H54 (cell line): ENCODE measurements at places on chromosomes 12 and 14.

GRCh38 chr14:77243853-77244252, 27.2 kb downstream of the NGB start:
- no peak for DNase-seq

DNA sequence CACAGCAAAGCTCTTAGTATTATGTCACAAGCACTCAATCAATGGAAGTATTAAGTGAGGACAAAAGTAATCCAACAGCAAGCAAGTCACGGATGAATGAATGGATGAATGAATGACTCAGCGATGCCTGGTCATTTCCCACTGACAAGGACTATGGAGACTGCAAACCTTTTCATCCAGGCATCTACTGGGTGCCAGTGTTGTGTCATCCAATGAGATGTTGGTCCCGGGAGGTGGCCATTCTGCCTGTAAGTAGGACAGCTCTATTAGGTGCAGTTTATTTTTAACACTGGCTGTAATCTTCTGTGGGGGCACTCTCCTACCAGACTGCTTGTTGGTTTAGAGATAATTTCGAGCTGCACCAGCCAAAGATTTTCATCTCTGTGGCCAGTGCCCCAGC, 39.4 kb downstream of the STAB2 start:
- peak; percentile 19 for DNase-seq

DNA sequence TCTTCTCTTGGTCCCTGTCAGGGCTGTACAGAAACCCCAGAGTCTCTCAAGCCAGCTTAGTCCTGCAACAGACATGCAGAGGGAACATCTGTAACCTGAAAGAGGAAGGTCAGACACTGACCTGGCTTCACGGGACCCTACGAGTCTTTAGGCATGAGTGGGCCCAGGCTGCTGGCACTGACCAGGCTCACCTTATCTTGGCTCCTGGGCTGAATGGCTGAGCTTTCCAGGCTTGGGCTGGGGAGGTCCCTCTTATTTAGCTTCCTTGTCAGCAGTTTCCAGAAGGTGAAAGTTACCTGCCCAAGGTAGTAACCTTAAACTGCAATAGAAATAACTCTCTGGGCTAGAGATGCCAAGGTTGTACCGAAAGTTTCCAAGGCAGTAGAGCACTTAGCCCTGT, 58.4 kb upstream of the FUT8 start:
- DNase-seq = no peak

GRCh38 chr14:85222341-85222740, 307.6 kb upstream of the FLRT2 start:
- no peak for DNase-seq

DNA sequence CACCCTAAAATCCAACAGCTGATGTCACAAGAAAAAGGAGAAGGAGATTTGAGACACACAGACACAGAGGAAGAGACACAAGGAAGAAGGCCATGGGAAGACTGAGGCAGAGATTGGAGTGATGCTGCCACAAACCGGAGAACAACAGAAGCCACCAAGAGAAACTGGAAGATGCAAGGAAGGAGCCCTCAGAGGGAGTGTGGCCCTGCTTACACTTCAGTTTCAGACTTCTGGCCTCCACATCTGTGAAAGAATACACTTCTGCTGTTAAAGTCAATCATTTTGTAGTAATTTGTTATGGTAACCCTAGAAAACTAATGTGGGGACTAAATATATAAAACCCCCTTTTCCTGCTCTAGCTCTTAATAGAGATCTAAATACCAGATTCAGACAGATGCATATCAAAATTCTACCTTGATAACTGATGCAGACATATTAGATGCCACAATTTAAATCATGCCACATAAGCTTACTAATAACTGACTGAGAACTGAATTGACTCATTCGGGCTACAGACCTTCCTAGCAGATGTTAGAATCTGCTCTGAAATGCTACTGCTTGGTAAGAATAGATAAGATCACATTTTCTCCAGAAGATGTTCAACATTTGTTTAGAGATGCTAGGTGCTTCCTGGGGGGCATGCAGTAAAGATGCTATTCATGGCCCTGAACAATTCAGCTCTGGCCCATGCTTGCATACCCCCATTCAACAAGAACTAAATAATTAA, 113.1 kb upstream of the CCND2 start:
- DNase-seq = no peak

GRCh38 chr12:53622724-53623123, 3.5 kb downstream of the ATF7 start:
- DNase-seq = no peak

DNA sequence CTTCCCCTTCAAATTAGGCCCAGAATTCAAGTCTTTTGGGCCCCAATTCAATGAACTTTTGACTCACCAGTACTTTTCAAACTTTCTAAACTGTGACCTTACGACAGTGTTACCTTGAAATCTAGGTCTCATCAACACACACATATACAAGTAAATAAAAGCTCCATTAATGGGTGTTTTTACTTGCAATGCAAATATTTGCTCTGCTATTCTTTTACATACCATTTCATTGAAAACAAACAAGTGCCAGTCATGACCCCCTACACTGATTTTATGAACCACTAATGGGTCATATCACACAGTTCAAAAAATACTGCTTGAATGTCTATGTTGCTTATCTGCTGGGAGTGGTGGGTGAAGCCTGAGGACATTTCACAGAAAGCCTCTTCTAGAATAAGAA, 9.1 kb upstream of the NR1H4 start:
- no peak for DNase-seq

- DNase-seq = no peak
These were observed 1280.9 kb downstream of the AACS start for GRCh38 chr12:126346087-126346486.

- DNase-seq = no peak
These were observed 360.4 kb upstream of the GARIN6 start for GRCh38 chr12:99287136-99287535.

- no peak for DNase-seq
These were observed 86.4 kb downstream of the ST8SIA1 start for GRCh38 chr12:22248121-22248520.

DNA sequence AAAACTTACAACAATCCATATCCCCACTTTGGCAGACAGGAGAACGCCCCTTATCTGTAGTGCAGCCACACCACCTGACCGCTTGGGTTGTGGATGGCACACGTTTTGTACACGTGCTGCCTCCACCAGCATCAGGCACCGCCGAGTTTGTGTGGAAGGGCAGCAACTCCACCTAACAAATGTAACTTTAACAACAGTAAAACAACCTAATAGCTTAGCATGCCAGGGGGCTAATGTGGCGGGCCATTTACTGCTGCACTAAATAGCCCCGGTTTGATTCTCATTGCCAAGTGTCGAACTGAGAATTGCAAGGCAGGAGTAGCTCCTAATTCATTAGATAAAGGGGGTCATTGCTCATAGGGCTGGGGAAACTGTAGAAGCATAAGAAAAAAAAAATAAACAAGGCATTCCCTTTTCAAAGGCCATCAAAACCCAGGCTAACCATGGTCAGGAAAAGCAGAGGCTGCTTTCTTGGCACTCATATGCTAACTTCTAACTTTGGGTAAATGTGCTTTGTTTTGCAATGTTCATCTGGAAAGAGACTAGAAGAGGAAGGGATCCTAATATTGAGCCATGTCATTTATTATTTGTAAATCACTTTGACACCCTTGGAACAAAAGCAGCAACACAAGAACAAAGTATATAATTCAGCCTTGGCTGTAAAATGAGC, 279.7 kb upstream of the SOX5 start:
- no peak for DNase-seq

- DNase-seq = no peak
These were observed 34.1 kb downstream of the ACADS start for GRCh38 chr12:120759591-120760348.

GRCh38 chr14:101234244-101234937, 326.9 kb upstream of the DIO3 start:
- no peak for DNase-seq

- peak; percentile 13 for DNase-seq
These were observed 602 bp downstream of the APEX1 start for GRCh38 chr14:20455355-20456300.

- DNase-seq = no peak
These were observed 76.1 kb downstream of the LRIG3 start for GRCh38 chr12:58844161-58844560.

GRCh38 chr12:74111688-74112360, 425.8 kb upstream of the ATXN7L3B start:
- no peak for DNase-seq

DNA sequence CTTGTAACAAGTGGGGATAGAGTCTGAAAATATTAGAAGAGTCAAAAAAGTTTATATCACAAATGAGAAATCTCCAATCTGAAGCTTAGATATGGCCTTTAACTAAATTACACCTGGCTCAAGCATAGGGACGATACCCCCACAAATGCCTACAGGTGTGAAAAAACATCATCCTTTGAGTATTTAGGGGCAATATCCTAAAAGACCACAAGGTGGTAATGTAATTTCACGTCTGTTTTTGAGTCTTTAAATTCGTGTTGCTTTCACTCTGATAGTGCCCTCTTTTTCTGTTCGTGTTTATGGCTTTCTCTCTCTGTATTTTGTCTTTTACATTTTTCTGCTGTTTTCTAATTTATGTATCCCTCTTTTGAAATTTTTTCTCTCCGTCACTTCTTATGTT, 84.3 kb downstream of the ETNK1 start:
- DNase-seq = no peak

GRCh38 chr14:90545966-90546751, 149.3 kb downstream of the CALM1 start:
- no peak for DNase-seq

GRCh38 chr12:69569236-69569635, 16.0 kb upstream of the CCT2 start:
- DNase-seq = no peak

DNA sequence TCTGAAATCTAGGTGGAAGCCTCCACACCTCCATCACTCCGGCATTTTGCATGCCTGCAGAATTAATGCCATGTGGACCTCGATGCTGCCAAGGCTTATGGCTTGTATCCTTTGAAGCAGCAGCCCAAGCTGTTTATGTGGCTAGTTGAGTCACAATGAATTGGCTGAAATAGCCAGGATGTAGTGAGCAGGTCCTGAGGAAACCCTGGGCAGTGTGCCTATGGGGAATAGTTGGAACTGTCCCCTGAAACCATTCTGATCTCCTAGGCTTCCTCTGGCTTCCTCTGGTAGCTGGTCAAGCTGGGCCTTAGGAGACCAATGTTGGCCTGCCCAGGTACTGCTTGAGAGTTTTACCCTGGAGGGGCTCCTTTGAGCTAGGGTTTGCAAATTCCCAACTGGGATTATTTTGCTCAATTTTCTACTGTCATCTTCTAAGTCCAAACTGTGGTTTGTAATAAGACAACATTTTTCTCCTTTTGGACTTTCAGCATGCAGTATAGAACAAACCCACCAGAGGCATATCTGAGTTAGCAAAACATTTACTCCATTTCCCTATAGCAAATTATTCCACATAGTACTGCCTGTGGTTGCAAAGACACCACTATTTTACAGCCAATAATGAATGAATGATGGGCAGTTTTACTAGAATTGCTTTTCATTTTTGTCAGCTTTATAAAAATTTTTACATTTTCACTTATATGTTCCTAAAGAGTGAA, 85.1 kb upstream of the AMIGO2 start:
- DNase-seq = no peak

DNA sequence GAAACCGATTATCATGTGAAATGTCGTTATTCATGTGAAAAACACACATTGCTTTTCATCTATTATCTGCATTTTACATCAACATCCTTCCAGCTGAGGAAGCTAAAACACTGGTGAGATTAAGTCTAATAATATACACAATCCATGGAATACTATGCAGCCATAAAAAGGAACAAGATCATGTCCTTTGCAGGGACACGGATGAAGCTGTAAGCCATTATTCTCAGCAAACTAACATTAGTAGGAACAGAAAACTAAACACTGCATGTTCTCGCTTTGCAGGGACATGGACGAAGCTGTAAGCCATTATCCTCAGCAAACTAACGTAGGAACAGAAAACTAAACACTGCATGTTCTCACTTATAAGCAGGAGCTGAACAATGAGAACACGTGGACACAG, 18.3 kb downstream of the KICS2 start:
- no peak for DNase-seq

DNA sequence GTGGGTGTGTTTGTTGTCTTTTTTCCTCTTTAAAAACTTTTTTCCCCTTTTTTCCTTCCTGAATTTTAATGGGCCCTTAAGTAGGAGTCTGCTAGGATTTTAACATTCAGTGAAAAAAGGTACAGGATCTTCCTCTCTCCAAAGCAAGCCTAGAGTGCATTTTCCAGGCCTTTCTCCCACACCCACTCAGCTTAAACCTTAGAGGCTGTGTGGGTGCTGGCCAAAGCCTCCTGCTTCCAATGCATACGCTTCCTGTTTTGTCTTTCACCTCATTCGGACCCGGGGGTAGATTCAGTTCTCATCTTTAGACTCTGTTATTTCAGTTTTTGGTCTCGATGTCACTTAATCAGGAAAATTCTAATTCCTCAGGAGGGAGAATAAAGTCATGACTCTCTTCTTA, 51.2 kb downstream of the TMEM30B start:
- DNase-seq = no peak

GRCh38 chr12:128531170-128531569, 264.2 kb downstream of the TMEM132C start:
- no peak for DNase-seq

DNA sequence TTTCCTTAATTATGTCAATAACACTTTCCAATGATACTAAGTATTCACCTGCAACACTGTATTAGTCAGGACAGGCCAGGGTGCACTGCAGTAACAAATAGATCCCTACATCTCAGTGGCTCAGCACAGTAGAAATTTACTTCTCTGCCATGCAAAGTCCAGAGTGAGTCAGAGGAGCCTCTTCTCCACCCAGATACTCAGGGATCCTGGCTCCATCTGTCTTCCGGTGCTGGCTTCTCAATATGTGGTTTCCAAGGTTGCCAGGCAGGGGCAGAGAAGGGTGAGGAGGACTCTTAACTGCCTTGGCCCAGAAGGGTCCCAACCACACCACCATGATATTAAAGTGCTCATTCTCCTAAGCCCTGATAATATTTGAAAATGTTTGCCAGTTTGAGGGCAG, 47.8 kb downstream of the ADGRD1 start:
- no peak for DNase-seq

DNA sequence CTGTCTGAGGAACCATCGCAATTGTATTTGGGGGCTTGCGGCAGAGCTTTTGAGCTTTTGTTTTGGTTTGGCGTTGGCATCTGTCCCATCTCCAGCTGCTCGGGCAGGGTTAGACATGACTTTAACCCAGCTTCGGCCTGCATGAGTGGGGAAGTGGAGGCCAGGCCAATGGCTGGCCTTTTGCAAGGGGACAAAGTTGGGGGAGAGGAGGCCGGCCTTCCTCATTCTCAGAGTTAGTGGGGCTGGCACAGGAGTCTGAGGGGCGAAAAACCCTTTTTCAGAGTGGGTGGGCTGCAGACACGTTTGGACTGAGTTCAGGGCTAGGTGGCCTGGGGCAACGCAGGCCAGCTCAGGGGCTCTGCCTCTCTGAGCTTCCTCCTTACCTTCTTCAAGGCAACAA, 5.2 kb downstream of the KRT82 start:
- no peak for DNase-seq

- DNase-seq = no peak
These were observed 53.8 kb downstream of the C14orf132 start for GRCh38 chr14:96092936-96093335.
